Left lung (tissue), 14 donors: ENCODE measurements at places on chromosomes 11 and 22. TPM values are rescaled to one million over a fixed set of nuclear protein-coding genes. Genes with fewer than 3 reads are reported as not detected.

DNA sequence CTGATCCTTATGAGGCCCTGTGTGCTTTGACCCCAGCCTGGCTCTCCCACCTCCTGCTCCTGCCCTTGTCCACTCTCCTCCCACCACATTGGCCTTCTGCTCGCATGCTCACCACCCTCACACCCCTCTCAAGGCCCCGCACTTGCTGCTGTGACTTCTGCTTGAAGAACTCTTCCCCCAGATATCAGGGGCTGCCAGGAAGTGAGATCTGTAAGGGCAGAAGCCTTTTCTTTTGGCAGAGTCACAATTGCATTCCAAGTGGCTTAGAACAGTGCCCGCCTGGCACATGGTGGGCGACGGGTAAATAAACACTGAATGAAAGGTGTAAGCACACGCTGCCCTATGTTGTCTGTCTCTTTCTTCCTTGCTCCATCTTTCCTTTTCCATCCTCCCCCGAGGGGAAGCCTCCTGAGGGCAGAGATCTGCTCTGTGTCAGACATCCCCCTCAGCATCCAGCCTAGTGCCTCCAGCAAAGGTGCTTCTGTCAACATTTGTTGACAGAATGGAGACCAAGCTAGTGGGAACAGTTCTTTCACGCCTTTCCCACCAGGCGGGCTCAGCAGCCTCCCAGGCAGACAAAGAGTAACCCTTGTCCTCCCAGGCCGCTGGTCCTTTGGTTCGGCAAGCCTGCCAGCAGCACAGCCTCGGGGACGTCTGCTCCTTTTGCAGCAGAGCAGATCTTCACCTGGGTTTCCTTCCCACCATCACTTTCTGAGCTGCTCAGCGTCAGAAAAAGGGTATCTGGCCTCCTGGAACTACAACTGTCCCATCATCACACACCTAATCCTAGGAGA lies 10.0 kb upstream of the PEX26 start:
- DNase-seq, result no peak

GRCh38 chr11:11218629-11218986 lies 134.4 kb downstream of the CSNK2A3 start:
- DNase-seq, result no peak

GRCh38 chr11:82906931-82907330 lies 5.4 kb downstream of the DDIAS start:
- DNase-seq, result no peak

DNA sequence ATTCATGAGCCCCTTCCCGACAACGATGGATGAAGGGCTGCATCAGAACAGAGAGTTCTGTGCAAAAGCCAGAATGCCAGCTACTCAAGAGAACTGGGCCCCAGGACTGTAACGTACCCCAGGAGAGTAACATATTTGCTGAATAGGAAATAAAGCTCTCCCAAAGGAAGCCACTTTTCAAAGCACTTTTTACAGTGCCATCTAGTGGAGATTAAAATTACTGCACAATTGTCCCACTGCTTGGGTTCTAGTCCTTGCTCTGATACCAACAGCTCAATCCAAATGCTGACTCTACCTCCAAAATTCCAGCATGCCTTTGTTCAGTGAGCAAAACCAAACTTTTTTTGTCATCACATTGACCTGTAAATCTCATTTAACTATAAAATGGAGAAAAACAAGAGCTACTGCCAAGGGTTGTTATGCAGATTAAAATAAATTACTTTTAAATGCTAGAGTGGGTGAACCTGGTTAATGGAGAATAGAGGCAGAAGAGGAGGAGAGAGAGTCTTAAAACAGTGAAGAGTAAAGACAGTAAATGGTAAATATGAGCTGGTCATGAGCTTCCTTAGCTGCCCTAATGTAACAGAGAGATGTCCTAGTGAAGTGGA lies 87.6 kb upstream of the FSHB start:
- no peak for DNase-seq

DNA sequence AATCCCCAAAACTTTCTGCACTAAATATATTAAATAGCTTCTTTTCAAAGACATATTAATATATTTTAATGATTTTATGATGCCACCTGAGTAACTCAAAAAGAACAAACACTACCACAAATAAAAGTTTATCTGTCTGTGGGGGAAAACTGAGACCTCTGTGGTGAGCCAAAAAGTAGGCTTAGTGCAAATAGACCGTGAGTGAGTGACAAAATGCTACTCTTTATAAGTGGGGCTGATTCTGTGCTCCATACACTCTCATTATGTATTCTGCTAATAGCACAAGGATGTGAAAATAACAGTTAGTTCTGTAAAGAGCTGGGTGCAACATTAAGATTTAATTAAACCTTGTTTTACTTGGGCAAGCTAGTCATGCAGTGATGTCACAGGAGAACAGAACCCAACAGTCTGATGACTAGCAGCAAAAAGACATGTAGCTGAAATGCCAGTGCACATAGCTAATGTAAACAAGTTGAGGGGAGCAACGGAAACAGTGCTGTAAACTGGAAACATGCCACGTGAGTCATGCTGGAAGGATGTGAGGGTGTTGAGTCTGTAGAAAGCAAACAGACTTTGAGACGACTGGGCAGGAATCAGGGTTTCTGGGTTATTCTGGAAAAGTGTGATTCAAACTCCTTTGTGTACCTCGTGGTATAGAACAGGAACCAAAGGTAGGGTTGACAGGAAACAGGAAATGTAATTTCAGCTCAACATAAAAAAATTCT lies 1130.4 kb downstream of the LRRC4C start:
- peak; percentile 93 for DNase-seq

GRCh38 chr11:19729141-19729540 lies 16.5 kb downstream of the NAV2 start:
- no peak for DNase-seq

DNA sequence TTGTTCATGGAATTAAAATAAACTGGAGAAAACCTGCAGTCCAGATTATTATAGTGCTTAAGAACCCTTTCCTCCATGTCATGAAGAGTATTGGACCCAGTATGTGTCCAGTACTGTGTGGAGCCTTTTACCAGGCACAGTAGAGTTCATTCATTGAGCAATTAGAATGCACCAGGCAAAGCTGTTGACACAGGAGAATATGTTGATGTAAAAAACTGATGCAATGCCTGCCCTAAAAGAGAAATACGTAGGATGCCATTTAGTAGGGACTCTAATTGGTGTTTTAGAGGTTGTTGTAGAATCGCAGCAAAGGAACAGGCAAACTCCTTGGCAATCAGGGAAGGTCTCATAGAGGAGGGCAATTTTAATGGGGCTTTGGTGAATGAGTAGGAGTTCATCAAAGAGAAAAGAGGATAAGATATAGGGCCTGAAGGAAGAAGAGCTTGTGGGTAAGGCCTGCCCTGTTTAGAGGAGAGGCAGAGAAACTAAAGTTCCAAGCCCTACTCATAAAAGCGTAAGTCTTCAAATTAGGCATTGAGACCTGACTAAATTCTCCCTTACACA lies 126.4 kb downstream of the SEZ6L start:
- no peak for DNase-seq

DNA sequence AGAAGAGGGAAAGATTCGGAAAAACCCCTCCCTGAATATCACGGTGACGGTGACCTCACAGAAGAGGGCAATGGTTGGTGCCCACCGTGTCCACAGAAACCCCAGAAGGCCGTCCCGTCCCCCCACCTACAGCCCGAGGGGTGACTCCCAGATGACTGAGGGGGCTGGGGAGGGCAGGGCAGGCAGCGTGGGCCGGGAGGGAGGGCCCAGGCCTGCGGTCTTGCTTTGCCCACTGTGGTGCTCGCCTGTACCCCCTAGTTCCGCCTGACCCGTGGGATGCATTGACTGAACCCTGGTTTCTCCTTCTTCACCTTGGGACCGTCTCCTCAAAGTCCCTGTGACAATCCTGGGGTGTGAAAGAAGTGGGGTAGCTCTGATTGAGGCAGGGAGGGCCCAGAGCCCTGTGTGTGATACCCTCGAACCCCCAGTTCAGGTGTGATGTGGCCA lies 526.7 kb downstream of the BRD1 start:
- DNase-seq, result no peak

DNA sequence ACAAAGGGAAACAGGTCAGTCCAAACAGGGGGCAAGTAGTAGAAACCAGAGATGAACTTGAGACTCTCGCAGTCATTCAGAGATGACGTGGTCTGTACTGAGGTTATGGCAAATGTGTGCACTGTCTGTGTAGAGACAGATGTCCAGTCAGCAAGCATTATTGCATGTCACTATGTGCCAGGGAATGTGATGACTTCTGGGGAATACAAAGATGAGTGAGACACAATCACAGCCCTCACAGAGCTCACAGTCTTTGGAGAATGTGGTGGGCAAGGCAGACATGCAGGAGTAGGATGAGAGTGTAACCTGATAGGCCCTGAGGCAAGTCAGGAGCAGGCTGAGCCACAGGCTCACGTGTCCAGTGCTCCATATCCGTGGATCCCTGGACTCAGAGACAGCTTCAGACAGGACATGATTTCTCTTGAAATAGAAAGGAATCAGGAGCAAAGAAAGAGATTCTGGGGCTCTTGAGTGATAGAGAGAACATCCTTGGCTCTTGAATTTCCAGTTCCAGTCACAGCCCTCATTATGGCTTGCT lies 550.7 kb downstream of the ETS1 start:
- DNase-seq, result no peak

DNA sequence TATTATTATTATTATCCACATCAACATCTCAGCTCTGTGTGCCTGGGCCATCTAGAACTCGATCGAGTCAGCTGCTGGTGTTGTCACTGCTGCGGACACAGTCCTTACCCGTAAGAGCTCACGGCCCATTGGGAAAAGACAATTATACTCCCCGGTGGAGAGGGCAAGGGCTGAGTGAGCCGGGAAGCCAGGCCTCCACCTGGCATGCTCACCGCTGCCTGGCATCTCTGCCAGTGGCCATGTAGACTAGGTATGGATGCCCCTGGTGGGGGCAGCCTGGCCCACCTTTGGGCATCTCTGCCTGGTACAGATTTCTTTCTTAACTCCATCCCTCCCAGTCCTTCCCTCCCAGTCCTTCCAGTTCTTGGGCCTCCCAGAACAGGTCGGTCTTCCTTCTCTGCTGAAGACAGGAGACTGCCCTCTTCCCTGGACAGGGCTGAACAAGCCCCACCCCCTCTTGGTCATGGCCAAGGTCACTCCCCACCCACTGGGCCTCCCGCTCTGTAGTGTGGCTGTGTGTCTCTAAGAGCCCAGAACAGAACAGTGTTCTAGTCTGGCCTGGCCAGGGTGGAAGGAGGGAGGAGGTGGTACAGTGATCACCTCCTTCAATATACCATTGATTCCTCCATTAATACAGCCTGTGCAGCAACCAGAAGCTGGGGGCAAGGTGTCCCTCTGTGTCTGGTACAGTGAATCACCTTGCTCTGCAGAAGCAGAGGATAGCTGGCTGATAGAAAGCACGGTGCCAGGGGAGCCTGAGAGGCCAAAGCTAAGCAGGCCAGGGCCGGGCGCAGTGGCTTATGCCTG lies 57.7 kb downstream of the FLRT1 start:
- no peak for DNase-seq

DNA sequence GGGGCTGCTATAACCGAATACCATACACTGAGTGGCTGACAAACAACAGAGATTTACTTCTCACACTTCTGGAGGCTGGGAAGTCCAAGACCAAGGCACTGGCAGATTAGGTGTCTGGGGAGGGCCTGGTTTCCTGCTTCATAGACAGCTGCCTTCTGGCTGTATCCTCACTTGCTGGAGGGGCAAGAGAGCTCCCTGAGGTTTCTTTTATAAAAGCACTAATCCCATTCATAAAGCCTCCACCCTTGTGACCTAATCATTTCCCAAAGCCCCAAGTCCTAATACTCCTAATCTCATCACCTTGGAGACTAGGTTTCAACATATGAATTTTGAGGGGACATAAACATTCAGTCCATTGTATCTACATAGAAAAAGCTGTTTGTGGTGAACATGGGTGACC lies 131.8 kb downstream of the KIRREL3 start:
- DNase-seq, result no peak

DNA sequence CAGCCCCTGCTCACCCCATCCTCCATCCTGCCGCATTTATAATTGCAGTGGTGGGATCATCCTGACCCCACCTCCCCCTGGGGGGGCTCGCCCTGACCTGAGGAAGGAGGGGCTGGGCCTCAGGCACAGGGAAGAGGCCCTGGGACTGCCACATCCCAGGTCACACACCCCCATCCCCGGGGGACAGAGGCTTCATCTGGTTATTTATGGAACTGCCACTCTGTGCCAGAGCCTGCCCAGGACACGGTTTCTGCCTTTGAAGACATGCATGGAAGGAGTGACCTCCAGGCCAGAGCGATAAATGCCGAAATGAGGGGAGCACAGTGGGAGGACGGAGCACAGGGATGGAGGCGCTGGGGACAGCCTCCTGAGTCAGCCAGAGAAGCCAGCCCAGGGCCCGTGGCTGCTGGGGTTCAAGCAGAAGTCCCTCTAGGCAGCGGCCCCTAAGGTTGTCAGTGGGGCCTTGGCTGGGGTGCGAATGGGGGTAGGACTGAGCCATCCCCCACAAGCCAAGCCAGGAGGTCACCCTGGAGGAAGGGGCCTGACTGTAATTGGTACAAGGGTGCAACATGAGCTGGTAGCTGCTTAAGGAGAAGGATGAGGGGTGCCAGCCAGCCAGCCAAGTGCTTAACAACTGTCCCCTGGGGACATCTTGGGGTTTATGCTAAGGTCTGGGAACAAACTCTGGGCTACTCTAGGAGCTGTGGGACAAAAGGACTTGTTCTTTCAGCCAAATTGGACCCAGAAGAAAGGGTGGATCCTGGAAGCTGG lies 51.4 kb upstream of the SHISAL1 start:
- peak; percentile 64 for DNase-seq

DNA sequence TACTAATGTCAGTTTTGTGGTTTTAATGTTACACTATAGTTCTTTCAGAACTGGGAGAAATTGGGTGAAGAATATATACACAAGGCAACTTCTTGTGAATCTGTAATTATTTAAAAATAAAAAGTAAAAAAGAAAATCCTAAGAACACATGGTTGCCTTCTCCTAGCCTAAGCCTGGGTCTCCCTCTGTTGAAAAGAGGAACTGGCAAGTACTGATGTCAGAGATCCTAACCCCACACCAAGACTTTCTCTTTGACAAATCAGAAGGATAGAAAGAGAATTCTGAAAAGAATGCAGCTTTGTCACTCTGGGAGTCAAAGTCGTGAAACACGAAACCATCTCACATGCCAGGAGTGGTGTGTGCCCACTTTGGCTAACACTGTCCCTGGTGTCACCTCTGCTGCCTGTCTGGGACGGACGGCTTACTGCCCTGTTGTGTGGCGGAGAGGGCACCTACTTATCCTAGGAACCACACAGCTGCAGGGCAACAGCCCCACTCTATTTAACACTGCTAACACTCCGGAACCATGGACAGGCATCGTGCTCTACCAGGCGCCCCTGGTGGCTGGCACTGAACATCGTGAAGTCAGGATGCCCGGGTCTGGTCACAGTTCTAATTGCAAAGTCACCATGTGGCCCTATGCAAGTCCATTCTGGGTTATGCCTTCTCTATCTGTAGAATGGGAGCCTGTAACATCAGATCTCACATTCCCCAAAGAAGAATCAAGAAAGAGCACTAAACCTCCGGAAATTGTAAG lies 108.7 kb upstream of the CD82 start:
- no peak for DNase-seq

DUSP8 gene
- 1.5 TPM for polyA plus RNA-seq

SGSM1 gene
- 5.3 TPM for polyA plus RNA-seq

RFPL2 gene
- not detected for polyA plus RNA-seq

GDPD4 gene
- polyA plus RNA-seq, result 0.68 TPM

NXPE4 gene
- not detected for polyA plus RNA-seq

CSF2RB gene
- 3.5 TPM for polyA plus RNA-seq

MOV10L1 gene
- 2.3 TPM for polyA plus RNA-seq

OR5P2 gene
- polyA plus RNA-seq, result 0.24 TPM

FAM118A gene
- 24.8 TPM for polyA plus RNA-seq

NEU3 gene
- 15.2 TPM for polyA plus RNA-seq

TRIM48 gene
- not detected for polyA plus RNA-seq

SCN2B gene
- 4.6 TPM for polyA plus RNA-seq

GGT1 gene
- 15.0 TPM for polyA plus RNA-seq

PIWIL4 gene
- polyA plus RNA-seq, result 5.0 TPM
